ENCODE measurements at places on chromosomes 5 and 9.

DNA sequence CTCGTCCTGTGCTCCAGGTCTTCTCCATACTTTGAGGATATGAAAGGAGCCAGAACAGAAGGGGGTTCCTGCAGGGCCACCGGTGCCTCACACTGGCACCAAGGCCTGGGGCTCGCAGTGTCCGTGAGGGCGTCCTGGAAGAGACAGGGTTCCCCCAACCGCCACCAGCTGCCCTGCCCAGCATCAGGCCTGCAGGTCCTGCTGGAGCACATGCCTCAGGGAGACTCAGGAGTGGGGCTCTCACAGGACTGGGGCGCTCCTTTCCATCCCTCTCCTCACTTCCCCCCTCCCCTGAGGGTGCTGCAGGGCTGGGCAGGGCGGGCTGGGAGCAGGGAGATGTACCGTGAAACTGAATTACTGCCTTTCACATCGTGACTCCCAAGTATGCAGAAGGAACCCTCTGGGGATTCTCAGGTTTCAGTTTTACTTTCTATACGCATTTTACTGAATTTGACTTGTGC is 31.7 kb downstream of the CEP72 start:
- no peak for DNase-seq

DNA sequence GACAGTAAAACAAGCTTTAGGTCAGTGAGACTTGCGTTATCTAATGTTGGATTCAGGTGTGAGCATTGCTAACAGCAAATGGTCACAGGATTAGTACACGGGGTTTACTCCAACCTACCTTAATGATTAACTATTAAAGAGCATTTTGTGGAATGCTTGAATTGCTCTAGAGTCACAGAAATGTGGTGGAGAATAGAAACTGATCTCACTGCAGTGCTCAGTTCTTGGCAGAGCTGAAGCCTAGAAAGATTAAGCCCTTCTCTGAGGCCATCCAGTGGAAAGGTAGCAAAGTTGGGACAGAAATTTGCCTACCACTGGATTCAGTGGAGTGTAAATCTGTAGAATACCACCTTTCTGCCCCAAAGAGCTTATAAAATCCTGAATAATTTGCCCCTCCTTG is 60.9 kb downstream of the ICE1 start:
- no peak for DNase-seq

GRCh38 chr9:70553707-70554673 is 139.5 kb upstream of the KLF9 start:
- DNase-seq = no peak

- no peak for DNase-seq
These were observed 140.8 kb downstream of the C9orf152 start for GRCh38 chr9:110066929-110067716.

DNA sequence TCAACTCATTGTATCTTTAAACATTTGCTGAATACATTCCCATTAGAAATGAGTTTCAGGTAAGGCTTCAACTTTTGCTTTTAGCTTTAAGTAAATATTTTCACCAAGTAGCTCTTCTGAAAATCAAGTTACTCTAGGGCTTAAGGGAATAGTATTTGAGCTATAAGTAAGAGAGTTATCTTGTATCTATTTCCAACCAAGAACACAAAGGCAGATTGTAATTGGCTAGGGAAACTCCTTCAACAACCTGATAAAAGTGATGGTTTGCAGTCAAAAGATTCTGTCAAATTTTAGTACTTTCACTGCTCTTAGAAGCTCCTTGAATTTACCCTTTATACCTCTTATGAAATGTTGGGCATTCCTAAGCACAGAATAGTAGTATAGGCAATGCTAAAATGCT is 13.0 kb downstream of the ELL2 start:
- DNase-seq = no peak

GRCh38 chr5:56588636-56589480 is 226.5 kb upstream of the MAP3K1 start:
- no peak for DNase-seq

DNA sequence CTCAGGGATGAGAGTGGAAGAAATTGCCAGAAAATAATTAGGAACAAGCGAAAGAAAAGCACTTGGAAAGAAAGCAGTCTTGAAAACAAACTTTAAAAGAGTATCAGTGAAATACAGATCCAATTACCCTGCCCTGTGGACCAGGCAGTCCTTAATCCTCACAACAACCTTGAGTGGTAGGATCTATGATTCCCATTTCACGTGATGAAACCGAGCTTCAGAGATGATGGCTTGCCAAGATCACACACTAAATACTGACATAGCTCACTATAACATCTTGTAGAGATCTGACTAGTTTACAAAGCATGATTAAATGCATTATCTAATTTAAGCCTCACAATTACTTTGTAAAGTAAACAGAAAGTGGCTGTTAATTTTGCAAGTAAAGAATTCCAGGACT is 55.5 kb upstream of the ABCA1 start:
- DNase-seq = no peak

DNA sequence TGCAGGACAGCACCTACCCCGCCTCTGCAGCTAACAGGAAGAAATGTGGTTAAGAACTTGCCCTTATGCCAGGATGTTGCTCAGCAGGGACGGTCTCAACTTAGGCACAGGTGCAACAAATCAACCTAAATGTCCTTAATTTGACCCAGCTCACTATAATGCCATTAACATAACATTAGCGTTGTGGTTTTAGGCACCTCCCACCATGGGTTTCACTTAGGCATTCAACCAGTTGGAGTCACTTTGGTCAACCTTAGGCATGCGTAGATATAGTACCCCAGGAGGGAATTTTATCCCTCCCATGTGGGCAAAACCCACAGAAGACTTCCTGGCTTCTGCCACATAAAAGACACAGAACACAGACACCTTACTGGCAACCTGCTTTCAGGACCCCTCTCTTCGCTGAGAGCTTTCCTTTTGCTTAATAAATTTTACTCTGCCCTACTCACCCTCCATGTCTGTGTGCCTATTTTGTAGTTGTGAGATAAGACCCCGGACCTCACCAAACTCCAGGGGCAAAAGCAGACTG is 8.7 kb upstream of the ERAP1 start:
- DNase-seq = no peak

GRCh38 chr5:124289641-124290311 is 456.7 kb downstream of the ZNF608 start:
- DNase-seq = no peak

- DNase-seq = no peak
These were observed 67.7 kb upstream of the LMX1B start for GRCh38 chr9:126546036-126546435.

- DNase-seq = no peak
These were observed 25.8 kb downstream of the NOTCH1 start for GRCh38 chr9:136520053-136520540.

DNA sequence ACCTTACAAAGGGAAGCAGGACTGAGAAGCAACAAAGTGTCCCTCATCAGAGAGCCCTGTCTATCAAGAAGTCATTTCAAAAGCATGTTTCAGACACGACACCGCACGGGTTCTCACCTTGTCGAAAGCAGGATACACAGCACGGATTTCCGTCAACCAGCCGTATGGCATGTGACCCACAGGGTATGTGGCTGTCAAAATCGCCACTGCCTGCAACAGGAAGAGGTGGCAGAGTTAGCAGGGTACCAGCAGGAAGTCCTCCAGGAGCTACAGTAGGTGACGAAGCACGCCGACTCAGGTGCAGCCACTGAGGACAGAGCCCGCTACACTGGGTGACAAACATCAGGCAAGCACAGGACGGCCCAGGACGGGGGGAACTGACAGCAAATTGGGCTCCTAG is 81.2 kb downstream of the OTULIN start:
- DNase-seq = no peak

GRCh38 chr5:32426440-32427151 is 17.9 kb downstream of the ZFR start:
- DNase-seq = no peak

GRCh38 chr9:115226152-115226551 is 108.2 kb upstream of the TNC start:
- DNase-seq = no peak

DNA sequence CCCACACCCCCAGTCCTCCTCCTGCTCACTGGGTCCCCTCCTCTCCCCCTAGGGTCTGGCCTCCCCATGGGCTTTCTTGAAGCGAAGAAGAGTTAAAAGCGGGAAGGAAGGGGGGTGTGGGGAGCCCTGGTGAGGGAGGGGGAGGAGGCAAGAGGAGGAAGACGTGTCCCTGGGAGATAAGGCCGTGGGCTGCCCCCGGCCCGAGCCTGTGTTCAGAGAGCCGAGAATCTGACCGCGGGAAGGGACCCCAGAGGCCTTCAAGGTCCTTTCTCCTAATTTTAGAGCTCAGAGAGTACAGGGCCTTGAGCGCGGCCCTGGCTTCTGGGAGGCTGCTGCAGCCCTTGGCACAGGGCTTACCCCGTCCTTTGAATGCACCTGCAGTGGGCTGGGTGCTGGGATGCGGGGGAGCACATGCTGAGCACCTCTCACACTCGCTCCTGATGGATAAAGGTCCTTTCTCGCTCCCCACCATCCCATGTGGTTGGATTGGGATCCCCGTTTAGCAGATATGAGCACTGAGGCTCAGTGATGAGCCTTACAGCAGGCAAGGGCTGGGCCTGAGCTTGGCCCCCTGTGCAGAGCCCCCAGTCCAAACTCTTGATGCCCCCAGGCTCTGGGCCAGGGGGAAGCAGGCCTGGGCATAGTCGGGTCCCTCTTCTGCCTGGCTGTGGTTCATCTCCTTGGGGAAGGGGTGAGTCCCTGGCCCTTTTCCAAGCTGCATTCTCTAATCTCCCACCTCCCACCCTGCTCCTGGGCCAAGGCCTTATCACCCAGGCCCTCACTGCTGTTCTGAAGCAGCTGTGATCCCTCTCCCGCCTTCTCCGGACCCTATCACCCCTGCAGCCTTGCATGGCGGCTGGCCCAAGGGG is 5.9 kb downstream of the GFI1B start:
- no peak for DNase-seq

GRCh38 chr9:77956555-77956954 is 75.1 kb downstream of the GNAQ start:
- DNase-seq = no peak
